NCI-H524 (cell line): ENCODE measurements at places on chromosomes 4 and X.

DNA sequence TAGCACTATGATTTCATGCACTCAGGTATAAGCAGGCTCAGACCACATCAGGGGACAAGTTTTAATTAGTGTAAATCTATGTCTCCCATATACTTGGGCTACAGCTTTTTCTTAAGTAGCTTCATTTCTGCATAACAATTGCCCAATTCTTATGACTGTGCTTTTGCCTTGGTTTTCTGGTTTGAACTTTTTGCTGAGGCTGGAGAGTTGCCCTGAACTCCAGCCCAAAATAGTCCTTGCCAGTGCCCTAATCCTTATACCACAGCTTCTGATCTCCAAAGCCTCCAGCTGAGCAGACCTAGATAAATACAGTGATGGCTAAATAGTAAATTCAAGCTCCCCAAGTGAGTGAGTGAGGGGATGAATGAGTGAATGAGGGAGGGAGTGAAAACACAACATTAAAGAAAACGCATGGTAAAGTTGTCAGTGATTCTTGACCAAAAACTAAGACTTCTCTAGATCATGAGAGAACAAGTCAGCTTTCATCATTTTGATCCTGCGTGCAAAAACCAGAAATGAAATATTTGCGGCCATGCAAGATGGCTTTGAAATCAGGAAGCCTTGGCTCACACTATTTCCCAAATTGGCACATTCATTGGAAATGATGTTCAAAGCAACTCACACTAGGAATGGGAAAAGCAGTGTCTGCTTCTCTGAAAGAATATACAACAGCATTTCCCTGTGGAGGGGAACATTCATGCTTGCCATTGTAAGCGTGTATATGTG, 437.1 kb upstream of the CTSO start:
- no peak for DNase-seq

DNA sequence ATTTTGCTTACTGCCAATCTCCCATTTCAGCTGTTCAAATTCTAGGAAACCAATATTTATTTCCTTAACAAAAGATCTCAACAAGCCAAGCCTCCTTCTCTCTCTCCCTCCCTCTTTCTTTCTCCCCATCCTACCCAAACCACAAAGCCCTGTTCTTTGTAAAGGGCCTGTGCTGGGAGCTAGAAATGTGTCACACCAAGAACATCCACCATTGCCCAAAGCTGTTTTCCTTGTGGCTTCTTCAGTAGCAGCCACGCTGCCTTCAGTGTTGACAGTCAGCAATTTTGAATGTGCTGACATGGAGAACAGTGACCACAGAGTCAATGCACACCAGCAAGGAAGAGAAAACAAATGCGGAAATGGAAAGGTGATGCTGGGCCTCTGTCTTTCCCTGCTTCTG, 203.0 kb downstream of the MAML3 start:
- no peak for DNase-seq

DNA sequence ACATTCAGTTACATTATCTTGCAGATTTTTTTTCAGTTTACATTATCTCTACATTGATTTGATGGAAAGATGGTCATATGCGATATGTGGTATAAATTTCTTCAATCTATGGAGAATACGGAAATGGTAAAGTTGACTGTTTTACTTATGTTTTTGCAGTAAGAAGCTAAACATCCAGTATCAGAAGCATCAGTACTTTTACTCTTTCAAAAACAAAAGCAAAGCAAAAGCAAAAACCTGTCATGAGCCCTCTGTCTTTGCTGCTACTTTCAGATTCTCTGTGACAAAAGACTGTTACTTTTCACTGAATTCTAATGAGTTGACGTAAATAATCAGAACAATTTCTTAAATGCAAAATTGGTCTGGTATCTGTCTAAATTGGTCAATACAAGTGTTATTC, 52.4 kb upstream of the UCP1 start:
- no peak for DNase-seq

GRCh38 chr4:112418092-112418491, 97.9 kb downstream of the NEUROG2 start:
- DNase-seq, result no peak

- DNase-seq, result no peak
Measured at GRCh38 chr4:176587920-176588319, 204.8 kb downstream of the VEGFC start.
